ENCODE measurements at places on chromosomes 7 and 10.

- no peak for DNase-seq
Measured at GRCh38 chr7:143385891-143386781, 5.0 kb downstream of the ZYX start.

- no peak for DNase-seq
Measured at GRCh38 chr7:21412410-21412851, 15.5 kb upstream of the SP4 start.

DNA sequence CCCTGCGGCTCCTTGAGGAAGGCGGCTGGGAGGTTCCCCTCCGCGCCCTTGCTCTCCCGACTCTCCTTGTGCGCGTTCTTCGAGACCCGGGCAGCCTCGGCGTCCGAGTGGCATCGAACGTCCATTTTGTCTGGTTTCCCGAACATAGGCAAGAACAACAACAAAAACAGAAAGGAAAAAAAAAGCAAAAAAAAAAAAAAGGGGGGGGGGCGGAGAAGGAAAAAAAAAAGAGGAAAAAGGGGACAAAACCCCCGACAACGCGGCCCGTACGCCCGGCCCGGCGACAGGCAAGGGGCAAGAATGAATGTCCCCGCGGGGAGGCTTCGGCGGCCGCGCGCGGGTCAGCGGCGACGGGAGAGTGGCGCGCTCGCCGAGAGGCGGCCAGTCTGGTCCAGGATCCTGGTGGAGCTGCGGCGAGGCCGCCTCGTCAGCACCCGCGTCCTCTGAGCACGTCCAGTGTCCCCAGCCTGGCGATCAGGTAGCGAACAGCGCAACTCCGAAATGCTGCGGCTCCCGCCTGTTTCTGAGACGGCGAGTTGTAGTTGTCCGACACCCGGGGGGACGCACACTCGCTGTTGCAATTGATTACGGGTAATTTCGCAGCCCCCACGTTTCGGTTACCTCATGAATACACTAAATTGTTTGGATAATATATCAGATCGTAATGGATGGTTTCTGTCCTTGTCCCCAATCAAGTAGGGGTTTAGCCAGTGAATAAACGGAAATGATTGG lies at the start of gene VAX1:
VAX1 (minus strand) TSS at position 360 of the 732 bp plus-strand sequence; CDS start at position 146, 214 bp downstream.
- DNase-seq = no peak

DNA sequence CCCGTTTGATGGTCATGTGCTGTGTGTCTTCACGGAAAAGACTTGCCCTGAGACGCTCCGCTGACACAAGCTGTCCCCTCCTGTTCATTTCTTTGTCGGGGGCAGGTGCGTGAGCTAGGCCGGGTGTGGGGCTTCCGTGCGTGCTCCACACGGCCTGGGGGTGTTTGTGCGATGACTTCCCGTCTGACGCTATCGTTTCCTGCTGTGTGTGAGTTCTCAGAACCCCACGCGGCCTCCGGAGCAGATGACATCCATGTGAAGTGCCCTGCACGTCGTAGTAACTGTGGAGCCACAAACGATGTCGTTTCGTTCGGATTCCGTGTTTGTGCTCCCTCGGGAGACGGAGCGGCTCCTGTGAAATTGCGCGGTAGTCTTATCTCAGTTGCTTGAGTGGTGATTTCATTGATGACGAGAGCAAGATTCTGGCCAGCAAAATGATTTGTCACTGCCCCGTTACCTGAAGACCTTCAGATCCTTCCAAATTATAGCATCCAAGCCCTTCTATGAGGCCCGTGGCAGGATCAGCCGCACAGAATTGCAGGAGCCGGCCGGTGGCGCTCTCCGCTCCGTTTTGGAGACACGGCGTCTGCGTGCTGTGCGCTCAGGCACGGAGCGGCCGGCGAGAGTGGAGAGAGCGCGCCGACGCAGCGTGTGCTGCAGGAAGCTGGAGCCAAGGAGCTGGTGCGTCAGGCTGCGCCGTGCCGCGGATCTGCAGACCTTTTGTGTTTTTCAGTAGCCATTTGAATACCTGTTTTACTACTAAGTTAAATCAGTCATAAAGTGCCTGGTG lies 94.9 kb downstream of the NKX6-2 start:
- DNase-seq = no peak

GRCh38 chr10:24900888-24901685 lies 51.3 kb downstream of the PRTFDC1 start:
- DNase-seq = no peak

GRCh38 chr10:122856902-122857301 lies 11.2 kb upstream of the CUZD1 start:
- DNase-seq = no peak

GRCh38 chr7:150439967-150440366 lies 10.5 kb upstream of the GIMAP8 start:
- DNase-seq = no peak

- no peak for DNase-seq
Measured at GRCh38 chr7:50362712-50363282, 58.3 kb downstream of the IKZF1 start.

DNA sequence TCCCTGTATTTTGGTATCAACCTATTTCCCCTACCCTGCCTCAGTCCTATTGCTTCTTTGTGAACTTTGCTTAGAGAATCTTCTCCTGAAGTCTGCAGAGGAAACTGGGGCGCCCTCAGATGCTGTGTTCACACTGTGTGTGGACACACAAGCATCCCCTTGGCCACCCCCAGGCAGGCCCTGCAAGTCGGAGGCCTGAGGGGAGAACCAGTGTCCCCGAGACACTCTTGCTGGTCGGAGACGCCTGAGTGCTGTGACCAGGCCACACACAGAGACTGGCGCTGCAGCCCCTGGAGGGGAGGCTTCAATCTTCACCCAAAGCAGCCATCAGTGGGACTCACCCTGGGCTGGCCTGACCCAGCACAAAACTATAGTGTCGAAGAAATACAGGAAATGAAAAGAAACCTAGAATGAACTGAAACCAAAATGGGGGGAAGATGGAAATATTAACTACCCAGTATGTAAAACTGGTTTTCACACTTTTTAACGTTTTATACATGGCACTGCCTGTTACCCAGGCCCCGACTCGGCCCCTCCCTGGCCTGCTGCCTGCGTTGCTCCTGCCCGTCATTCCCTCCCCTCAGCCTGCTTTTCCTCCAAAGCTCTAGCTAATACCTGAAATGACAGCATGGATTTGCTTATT lies 48.4 kb upstream of the FAM20C start:
- no peak for DNase-seq

DNA sequence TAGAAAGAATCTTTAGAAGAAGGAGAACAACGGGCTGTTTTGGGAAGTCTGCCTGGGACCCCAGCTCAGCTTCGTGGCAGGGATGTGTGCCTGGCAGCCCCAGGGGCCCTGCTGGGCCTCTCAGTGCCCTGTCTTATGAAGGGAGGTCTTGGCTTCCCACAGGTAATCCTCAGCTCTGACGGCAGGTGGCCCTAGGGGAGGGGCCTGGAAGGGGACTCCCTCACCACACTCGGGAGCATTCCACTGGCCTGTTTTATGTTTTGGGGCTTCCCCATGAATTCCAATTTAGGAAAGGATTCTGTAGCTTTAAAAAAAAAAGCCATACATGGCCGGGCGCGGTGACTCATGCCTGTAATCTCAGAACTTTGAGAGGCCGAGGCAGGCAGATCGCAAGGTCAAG lies 3.0 kb upstream of the DMBT1 start:
- DNase-seq = no peak

GRCh38 chr10:1578392-1579140 lies 158.8 kb downstream of the ADARB2 start:
- DNase-seq = no peak

GRCh38 chr7:44772867-44773266 lies 23.6 kb upstream of the PPIA start:
- DNase-seq = no peak

DNA sequence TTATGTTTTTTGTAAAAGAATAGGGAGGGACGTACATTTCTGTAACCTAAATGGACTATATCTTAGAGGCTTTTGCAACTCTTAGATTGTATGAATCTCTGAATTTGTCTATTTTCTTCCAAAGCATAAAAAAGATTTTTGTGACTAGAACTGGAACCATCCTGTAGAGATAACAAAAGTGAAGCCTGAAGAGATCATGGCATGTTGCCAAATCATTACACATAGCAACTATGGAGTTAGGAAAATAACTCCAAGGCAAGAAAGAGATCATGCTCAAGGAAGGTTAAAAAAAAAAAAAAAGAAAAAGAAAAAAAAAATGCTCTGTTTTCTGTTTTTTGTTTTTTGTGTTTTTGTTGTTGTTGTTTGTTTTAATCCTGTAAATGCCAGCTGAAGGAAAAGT lies 567.7 kb upstream of the ZWINT start:
- no peak for DNase-seq

DNA sequence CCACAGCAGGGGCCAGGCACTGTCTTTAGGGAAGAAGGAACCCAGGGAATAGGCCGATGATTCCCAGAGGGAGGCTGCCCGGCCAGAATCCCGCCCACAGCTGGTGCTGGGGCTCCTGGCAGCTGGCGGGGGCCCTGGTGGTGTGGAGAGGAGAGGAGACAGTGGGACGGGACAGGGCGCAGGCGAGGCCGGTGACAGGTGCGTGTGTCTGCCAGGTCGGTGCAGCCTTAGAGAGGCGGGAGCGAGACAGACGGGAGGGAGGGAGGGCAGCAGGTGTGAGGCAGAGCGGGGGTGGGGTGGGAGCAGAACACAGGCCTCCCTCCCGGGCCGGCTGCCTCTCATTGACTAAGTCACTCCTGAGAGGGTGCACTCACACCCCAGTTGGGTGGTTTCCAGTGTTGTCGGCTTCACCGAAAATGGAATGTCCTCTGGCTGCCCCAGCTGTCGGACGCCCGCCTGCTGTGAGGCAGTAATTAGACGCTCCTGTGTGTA lies 55.2 kb downstream of the ELFN1 start:
- DNase-seq = no peak

DNA sequence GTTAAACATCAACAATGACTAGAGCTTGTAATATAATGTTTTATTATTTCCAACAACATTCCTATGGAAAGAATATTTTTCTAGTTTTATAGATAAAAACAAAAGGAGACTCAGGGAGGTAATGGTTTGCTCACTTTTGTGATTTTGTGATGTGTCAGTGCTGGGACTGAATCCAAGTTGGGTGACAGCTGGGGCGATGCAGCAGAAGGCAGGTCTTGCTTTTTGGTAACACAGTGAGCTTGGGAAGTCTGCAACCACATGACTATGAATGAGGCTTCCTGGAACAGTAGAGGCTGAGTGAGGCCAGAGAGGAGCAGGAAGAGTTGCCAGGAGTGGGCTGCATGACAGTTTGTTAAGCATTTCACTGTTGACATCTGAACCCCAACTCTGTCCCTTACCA lies 4.9 kb upstream of the YKT6 start:
- DNase-seq = no peak

DNA sequence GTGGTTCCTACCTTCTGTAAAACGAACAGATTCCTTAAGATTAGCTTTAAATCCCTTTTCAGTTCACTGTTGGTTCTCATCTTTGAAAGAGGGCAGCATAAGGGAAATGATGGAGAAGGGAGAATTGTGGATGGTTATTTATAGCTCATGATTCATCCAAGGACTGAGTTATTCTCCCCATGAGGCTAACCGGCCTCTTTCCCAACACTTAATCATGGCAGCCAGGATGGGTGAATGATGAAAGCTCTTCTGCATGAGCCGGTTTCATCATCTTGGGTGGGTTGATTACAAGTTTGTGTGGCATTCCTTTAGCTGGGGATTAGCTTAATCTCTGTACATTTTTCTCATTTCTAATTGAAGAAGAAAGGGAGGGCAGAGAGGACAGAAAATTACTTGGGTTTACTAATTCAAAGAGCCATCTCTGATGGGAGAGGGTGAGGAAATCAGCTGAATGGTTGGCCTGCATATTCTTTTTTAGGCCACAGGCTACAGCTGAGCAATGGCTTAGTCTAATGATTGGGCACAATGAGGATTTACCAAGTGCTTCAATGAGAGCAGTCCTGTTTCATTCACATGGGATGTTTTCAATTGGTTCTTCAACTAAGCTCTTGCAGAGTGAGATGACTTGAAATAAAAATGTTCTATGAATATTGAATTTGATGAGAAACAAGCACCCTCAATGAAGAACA lies 250.0 kb downstream of the BMPER start:
- DNase-seq = no peak

GRCh38 chr7:2354939-2355704 lies 495 bp downstream of the EIF3B start:
- no peak for DNase-seq

DNA sequence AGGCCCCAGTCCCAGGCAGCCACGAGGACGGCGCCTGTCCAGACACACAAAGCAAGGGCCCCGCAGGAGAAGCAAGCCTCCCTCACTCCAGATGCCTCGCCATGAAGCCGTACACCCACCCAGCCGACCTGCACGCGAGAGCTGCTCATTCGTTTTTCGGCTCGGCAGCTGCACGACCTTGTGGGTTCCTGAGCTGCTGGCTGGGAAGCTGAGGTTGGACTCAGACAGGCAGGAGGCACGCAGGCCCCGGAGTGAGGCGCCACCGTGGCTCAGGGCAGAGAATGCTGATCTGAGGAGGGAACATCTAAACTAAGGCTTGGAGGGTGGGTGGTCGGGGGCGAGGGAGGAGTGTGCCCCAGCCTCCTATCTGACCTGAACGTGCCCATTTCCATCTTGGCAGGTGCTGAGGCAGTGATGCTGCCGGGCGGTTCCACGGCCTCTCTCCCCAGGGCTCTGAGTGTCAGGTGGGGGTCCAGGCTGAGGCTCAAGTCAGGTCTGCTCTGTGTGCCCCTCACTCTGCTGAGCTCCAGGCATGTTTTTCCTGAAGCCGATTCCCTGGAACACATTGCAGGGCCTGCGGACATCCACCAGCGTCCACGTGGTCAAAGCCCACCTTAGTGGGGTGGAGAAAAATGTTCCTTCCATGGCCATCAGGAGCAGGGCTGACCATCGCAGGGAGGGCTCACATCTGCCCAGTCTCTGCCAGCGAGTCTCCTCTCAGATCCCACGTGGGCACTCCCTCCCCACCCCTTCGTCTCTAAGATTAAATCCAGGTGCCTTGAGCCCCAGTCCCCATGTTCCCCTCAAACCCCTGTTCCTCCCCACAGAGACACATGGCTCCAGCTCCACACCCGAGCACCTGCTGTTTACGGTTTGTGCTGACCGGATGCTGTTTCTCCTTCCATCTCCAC lies 28.1 kb upstream of the FAM20C start:
- no peak for DNase-seq

GRCh38 chr7:85070967-85071628 lies 115.8 kb downstream of the SEMA3D start:
- no peak for DNase-seq

- no peak for DNase-seq
Measured at GRCh38 chr7:138025215-138026186, 23.6 kb upstream of the CREB3L2 start.

GRCh38 chr10:62475551-62475950 lies 101.4 kb downstream of the ZNF365 start:
- no peak for DNase-seq

DNA sequence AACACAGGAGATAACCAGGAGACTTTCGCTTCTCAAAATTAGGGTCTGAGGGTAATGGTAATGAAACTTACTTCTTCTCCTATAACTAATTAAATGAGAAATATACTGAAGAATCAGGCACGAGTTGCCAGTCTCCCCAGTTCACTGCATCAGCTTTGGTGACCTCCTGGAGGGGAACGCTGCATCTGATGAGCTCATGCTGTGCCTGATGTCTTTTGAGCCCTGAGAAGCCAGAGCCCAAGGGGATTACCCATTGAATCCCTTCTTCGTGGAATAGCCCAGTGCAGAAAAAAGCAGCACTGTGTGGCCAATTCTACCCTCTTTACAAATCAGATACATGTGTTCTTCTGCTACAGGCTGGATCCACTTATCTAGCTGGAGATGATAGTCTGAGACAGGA lies 45.1 kb downstream of the CYP2C9 start:
- no peak for DNase-seq

- no peak for DNase-seq
Measured at GRCh38 chr10:34705563-34705962, 109.5 kb downstream of the PARD3 start.

GRCh38 chr7:155844526-155844925 lies 32.3 kb upstream of the SHH start:
- DNase-seq = no peak

GRCh38 chr7:23093546-23093945 lies 12.0 kb upstream of the KLHL7 start:
- DNase-seq = no peak

Measured in SK-N-MC (cell line).